ENCODE measurements at places on chromosomes 1 and 21. TPM values are rescaled to one million over a fixed set of nuclear protein-coding genes. Genes with fewer than 3 reads are reported as not detected.
A peak's percentile ranks its signal among the peaks of the same experiment; 100 is the strongest.

POGZ gene
- 191 TPM for total RNA-seq

BROX gene
- total RNA-seq, result 12.1 TPM

CTBS gene
- total RNA-seq, result 21.8 TPM

MAEL gene
- total RNA-seq, result not detected

DRAXIN gene
- not detected for total RNA-seq

PAFAH2 gene
- 9.1 TPM for total RNA-seq

OR2T2 gene
- 0.21 TPM for total RNA-seq

TRABD2B gene
- 1.6 TPM for total RNA-seq

DNA sequence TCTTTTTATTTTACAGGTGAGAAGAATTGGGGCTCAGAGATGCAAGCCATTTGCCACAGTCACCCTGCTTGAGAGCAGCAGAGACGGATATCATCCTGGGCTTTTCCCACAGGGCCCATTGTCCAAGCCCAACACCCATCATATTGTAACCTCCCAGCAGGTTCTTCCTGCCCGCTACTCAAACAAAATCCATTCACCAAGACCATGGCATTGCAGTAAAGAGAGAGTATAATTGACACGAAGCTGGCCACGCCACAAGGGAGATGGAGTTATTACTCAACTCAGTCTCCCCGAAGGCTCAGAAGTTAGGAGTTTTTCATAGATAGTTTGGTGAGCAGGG is 60.9 kb upstream of the KLHDC7A start:
- no peak overlapping the region for H3K4me3 ChIP-seq
- DNase-seq, result no peak
- no peaks in the 10 kb centered on the region for H3K27me3 ChIP-seq
- no peaks in the 10 kb centered on the region for H3K4me1 ChIP-seq

- no peak overlapping the region for H3K27ac ChIP-seq
- H3K4me3 ChIP-seq, result no peak overlapping the region
- no peaks in the 10 kb centered on the region for H3K36me3 ChIP-seq
These were observed 34.3 kb downstream of the XKR8 start for GRCh38 chr1:27994060-27994459.

DNA sequence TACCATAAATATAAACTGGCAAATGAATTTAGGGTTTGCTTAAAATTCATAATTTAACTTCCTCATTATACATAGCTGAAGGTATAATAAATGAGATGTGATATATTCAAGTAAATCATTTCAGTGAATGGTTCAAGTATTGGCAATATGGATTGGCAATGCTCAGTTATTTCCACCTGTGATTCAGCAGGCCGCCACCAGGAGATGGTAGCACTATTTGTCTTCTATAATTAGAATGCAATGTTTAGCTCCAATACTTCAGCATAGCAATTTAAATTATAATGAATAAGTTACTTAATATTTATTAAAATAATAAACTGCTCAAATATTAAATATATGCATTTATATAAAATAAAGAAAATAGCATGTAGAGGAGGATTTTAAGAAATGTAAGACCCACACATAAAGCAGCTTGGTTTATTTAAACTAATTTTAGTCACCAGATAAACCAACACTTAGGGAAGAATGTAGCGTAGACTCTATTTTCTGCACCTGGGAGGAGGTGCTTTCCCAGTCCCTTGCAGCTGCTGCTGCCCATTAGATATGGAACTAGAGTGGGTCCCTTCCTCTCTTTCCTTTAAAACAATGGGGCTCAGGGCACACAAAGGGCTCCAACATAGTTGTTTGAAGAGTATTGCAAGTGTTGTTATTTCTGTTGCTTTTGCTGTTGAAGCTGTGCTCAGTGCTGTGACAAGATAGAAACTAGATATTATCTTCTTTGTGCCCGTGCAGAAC is 62.1 kb downstream of the PLPPR4 start:
- H3K27me3 ChIP-seq, result no peaks in the 10 kb centered on the region
- H3K27ac ChIP-seq, result no peak overlapping the region
- no peaks in the 10 kb centered on the region for H3K36me3 ChIP-seq

DNA sequence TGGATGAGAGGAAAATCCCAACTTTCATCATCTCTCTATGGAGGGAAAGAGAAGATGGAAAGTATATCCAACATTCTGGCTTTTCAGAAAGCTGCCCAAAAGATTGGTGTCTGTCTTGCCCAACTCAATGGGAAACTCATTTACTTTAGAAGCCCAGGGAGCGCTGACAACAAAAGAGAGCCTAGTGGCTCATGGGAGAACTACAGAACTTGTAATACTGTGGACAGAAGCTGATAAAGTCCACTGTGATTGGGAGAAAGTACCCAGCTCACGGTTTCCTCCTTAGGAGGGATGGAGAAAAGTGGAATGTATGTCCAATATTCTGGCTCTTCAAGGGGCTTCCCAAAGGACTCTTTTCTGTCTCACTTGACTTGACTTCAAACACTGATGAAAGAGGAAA is 66.0 kb downstream of the RGS21 start:
- no peak overlapping the region for H3K4me3 ChIP-seq
- H3K27me3 ChIP-seq, result no peaks in the 10 kb centered on the region
- no peaks in the 10 kb centered on the region for H3K36me3 ChIP-seq
- DNase-seq, result no peak
- no peak overlapping the region for H3K27ac ChIP-seq
- no peaks in the 10 kb centered on the region for H3K4me1 ChIP-seq

- peaks cover 9% of the 10 kb centered on the region for H3K4me1 ChIP-seq
- H3K27me3 ChIP-seq, result no peaks in the 10 kb centered on the region
- DNase-seq, result no peak
- peak overlapping the region; percentile 61 for H3K27ac ChIP-seq
- H3K4me3 ChIP-seq, result no peak overlapping the region
- H3K36me3 ChIP-seq, result no peaks in the 10 kb centered on the region
These were observed 485.9 kb downstream of the USP25 start for GRCh38 chr21:16215663-16216183.

GRCh38 chr1:81453971-81454370 is 346.8 kb upstream of the ADGRL2 start:
- DNase-seq, result no peak
- no peaks in the 10 kb centered on the region for H3K27me3 ChIP-seq
- H3K4me3 ChIP-seq, result no peak overlapping the region
- H3K27ac ChIP-seq, result no peak overlapping the region
- H3K4me1 ChIP-seq, result no peaks in the 10 kb centered on the region

- no peak for DNase-seq
- H3K36me3 ChIP-seq, result no peaks in the 10 kb centered on the region
- H3K4me1 ChIP-seq, result no peaks in the 10 kb centered on the region
- no peak overlapping the region for H3K4me3 ChIP-seq
- peaks cover under 1% of the 10 kb centered on the region for H3K27me3 ChIP-seq
These were observed 163.2 kb upstream of the NBPF11 start for GRCh38 chr1:148315071-148315811.

GRCh38 chr1:201509601-201510374 is 2.9 kb upstream of the CSRP1 start:
- peaks cover 4% of the 10 kb centered on the region for H3K4me1 ChIP-seq
- DNase-seq, result peak; percentile 27
- no peak overlapping the region for H3K4me3 ChIP-seq
- H3K27ac ChIP-seq, result peak overlapping the region; percentile 97

- no peak overlapping the region for H3K4me3 ChIP-seq
- no peaks in the 10 kb centered on the region for H3K4me1 ChIP-seq
- H3K27me3 ChIP-seq, result no peaks in the 10 kb centered on the region
- H3K27ac ChIP-seq, result peak overlapping the region; percentile 53
- DNase-seq, result no peak
These were observed 8.1 kb upstream of the NCF2 start for GRCh38 chr1:183598386-183598785.

- H3K27me3 ChIP-seq, result no peaks in the 10 kb centered on the region
- no peaks in the 10 kb centered on the region for H3K4me1 ChIP-seq
- peak overlapping the region; percentile 20 for H3K4me3 ChIP-seq
These were observed 1.7 kb upstream of the TNFRSF9 start for GRCh38 chr1:7942214-7942921.

- no peak for DNase-seq
- H3K4me3 ChIP-seq, result no peak overlapping the region
- no peak overlapping the region for H3K27ac ChIP-seq
- H3K27me3 ChIP-seq, result no peaks in the 10 kb centered on the region
These were observed 86.8 kb upstream of the RAB4A start for GRCh38 chr1:229184066-229184465.

DNA sequence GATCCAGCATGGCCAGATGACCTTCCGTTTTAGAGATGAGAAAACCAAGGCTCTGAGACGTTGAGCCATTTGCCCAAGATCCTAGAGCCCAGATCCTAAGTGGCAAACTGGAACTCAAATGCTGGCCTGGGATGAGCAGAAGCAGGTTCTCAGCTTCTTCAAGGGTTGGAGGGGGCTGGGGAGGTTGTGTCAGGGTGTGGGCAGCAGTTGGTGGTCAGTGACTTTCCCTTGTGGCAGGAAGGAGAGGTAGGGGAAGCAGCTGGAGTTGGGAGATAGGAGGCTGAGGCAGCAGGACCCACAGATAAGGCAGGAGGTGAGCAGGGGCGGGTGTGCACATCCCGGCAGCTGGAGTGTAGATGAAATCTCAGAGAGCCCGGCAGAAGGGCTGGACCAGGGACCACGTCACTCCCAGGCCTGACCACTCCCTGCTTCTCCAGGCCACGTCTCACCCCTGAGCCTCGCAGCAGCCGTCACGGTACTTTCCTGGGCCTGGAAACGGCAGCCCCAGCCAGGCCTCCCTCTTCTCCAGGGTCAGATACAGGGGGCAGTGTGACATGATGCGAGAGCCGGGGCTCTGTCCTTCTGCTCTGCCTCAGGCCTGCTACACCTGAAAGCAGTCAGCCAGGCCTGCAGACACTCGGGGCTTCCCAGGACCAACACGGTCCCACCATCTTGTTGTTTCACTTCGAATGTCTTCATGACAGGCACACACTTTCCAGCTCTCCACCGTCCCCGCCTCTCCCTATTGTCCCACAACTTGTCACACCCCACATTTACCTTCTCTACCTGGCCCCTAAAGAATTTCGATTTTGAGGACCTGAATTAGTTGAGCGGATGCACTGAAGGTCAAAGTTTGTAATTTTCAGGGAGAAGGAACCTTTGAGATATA is 11.5 kb upstream of the LAPTM5 start:
- no peak overlapping the region for H3K4me3 ChIP-seq
- no peaks in the 10 kb centered on the region for H3K27me3 ChIP-seq
- H3K27ac ChIP-seq, result no peak overlapping the region
- H3K36me3 ChIP-seq, result no peaks in the 10 kb centered on the region
- DNase-seq, result no peak
- H3K4me1 ChIP-seq, result no peaks in the 10 kb centered on the region

DNA sequence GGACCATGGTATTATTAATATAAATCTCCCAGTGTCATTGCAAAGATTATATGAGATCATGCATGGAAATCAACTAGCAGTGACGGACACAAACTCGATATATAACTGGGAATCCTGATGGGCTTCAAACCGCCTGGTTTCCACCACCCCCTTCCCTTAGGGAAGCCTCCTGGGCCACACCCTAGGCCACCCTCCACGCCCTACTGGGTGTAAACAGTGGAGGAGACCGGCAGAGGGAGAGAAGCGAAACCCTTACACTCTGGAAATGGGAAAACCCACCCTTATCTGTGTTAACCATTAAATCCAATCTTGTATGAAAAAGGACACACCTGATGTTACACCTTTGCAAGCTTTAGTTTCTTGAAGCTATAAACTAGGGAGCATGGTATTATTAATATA is 595 bp upstream of the ZNHIT6 start:
- peak overlapping the region; percentile 85 for H3K27ac ChIP-seq
- no peaks in the 10 kb centered on the region for H3K27me3 ChIP-seq
- peak overlapping the region; percentile 70 for H3K4me3 ChIP-seq
- no peaks in the 10 kb centered on the region for H3K36me3 ChIP-seq
- DNase-seq, result no peak

- H3K27ac ChIP-seq, result no peak overlapping the region
- DNase-seq, result no peak
- H3K36me3 ChIP-seq, result no peaks in the 10 kb centered on the region
- H3K4me1 ChIP-seq, result no peaks in the 10 kb centered on the region
These were observed 253.7 kb downstream of the PDE4B start for GRCh38 chr1:66046415-66046814.

- no peak overlapping the region for H3K4me3 ChIP-seq
- no peaks in the 10 kb centered on the region for H3K36me3 ChIP-seq
- no peak for DNase-seq
These were observed 94.1 kb downstream of the SIK1 start for GRCh38 chr21:43332861-43333297.

GRCh38 chr21:39022466-39022862 is 160.8 kb downstream of the PSMG1 start:
- H3K27me3 ChIP-seq, result no peaks in the 10 kb centered on the region
- H3K4me1 ChIP-seq, result peaks cover 4% of the 10 kb centered on the region
- no peaks in the 10 kb centered on the region for H3K36me3 ChIP-seq
- H3K4me3 ChIP-seq, result no peak overlapping the region
- H3K27ac ChIP-seq, result peak overlapping the region; percentile 58
- no peak for DNase-seq

- no peaks in the 10 kb centered on the region for H3K36me3 ChIP-seq
- DNase-seq, result no peak
- no peaks in the 10 kb centered on the region for H3K4me1 ChIP-seq
- H3K27ac ChIP-seq, result no peak overlapping the region
- no peak overlapping the region for H3K4me3 ChIP-seq
These were observed 25.3 kb upstream of the SIPA1L2 start for GRCh38 chr1:232655028-232655745.

DNA sequence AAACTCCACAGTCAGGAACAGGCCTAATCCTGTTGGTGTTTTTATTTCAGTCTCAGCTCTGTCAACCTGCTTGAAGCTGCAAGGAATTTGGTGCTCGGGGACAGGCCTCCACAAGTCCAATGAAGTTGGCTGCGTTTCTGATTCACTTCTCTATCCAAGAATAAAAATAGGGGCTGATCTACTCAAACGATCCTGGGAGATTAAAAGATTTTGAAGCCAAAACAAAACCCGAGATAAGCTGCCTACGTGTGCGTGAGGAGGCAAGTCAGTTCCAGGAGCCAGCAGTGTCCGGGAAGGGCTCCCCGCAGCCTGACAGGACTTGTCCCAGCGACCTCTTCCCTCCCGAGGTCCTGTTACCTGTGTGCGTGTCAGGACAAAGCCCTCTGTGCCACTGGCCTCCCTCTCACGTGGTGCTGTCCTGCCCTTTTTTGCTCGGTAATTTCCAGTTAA is 98.0 kb downstream of the ETS2 start:
- H3K27me3 ChIP-seq, result no peaks in the 10 kb centered on the region
- no peaks in the 10 kb centered on the region for H3K36me3 ChIP-seq
- peaks cover 5% of the 10 kb centered on the region for H3K4me1 ChIP-seq
- H3K4me3 ChIP-seq, result no peak overlapping the region

DNA sequence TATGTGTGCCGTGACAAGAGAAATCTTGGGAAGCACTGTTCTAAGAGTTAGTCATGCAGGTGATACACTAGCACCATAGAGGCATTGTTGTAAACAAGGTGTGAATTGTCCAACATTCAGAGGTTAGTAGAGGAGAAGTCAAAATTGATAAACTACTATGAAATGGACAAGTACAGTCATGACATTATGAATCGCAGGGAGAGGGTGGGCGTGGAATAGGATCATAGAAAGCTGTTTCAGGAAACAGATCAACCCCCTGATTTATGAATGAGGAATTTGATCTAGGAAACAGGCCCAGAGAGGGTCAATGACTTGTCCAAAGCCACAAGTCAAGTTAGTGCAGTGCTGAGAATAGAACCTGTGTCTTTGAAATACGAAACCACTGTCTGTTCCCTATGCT is 58.5 kb upstream of the LAX1 start:
- DNase-seq, result no peak
- H3K4me3 ChIP-seq, result no peak overlapping the region
- H3K27ac ChIP-seq, result no peak overlapping the region
- peaks cover 4% of the 10 kb centered on the region for H3K4me1 ChIP-seq

Data from uterus (tissue), 4 donors.